ENCODE measurements at places on chromosomes 7 and 10.

DNA sequence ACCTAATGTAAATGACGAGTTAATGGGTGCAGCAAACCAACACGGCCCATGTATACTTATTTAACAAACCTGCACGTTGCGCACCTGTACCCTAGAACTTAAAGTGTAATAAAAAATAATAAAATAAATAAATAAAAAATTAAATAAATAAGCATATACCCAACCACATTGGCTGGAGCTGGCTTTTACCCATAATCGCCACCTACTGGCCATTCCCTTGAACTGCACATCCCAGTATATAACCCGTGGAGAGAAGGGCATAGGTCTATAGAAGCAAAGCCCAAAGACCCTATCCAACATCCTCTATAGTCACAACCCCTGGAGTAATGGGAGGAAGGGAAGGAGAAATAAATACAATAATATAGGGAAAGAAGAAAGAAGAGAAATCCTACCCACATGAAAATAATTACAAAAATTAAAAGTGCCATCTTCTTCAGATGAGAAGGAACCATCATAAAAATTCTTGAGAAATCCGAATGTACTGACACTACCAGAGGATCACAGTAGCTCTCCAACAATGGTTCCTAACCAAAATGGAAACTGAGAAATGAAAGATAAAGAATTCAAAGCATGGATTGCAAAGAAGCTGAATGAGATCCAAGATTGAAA, 65.6 kb downstream of the TWIST1 start:
- no peaks in the 10 kb centered on the region for H3K27me3 ChIP-seq
- no peaks in the 10 kb centered on the region for H3K4me1 ChIP-seq
- H3K36me3 ChIP-seq: no peaks in the 10 kb centered on the region
- DNase-seq: no peak

- H3K36me3 ChIP-seq: no peaks in the 10 kb centered on the region
- H3K4me3 ChIP-seq: no peak overlapping the region
- DNase-seq: no peak
- no peaks in the 10 kb centered on the region for H3K27me3 ChIP-seq
- H3K4me1 ChIP-seq: no peaks in the 10 kb centered on the region
Observed at GRCh38 chr10:69818676-69819239, 17.1 kb downstream of the COL13A1 start.

GRCh38 chr7:3063016-3063753, 19.5 kb upstream of the CARD11 start:
- H3K27ac ChIP-seq: no peak overlapping the region
- H3K4me3 ChIP-seq: no peak overlapping the region
- no peak for DNase-seq
- no peaks in the 10 kb centered on the region for H3K27me3 ChIP-seq

DNA sequence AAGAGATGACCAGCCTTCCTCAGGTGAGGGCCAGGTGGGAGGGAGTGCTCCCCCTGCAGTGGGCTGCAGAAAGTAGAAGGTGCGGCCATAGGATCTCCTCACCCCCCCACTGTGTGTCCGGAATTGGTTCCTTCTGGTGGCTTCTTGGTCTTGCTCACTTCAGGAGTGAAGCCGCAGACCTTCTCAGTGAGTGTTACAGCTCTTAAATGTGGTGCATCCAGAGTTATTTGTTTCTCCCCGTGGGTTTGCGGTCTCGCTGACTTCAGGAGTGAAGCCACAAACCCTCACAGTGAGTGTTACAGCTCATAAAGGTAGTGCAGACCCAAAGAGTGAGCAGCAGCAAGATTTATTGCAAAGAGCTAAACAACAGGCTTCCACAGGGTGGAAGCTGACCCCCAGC, 90.3 kb upstream of the NPS start:
- no peaks in the 10 kb centered on the region for H3K4me1 ChIP-seq
- DNase-seq: no peak
- no peak overlapping the region for H3K4me3 ChIP-seq
- no peaks in the 10 kb centered on the region for H3K27me3 ChIP-seq
- H3K27ac ChIP-seq: no peak overlapping the region

DNA sequence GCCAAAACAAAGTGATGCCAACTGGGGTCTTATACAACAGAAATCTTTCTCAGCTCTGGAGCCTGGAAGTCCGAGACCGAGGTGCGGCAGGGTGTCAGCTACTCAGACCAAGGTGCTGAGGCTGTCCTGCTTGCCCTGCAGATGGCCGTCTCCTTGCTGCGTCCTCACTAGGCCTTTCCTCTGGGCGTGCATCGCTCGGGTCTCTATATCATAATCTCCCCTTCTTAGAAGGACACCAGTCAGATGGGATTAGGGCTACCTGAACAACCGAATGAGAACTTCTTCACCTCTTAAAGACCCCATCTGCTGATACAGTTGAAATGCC, 244.7 kb downstream of the EBF3 start:
- H3K27me3 ChIP-seq: no peaks in the 10 kb centered on the region
- no peaks in the 10 kb centered on the region for H3K36me3 ChIP-seq
- no peak overlapping the region for H3K4me3 ChIP-seq
- DNase-seq: no peak
- H3K4me1 ChIP-seq: peaks cover 4% of the 10 kb centered on the region

DNA sequence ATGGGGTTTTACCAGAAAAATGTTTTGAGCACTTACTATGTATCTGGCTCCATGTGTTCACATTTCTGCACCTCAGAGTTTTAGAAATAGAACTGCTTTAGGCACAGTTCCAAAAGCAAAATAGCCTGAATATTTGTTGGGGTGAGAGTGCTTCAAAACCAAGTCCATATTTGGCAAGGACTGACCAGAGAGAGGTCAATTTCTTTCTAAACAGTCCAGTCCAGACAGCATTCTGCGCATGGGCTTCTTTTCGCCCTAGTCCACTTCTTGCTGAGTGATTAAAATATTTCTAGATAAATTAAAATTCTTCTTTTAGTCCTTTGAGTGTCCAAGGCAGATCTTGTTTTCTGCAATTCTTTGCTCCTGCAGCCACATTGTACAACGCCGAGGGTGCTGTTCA, 427.0 kb downstream of the PHTF2 start:
- peak; percentile 25 for DNase-seq
- H3K36me3 ChIP-seq: no peaks in the 10 kb centered on the region
- no peaks in the 10 kb centered on the region for H3K27me3 ChIP-seq
- H3K4me1 ChIP-seq: peaks cover 8% of the 10 kb centered on the region
- H3K4me3 ChIP-seq: no peak overlapping the region

DNA sequence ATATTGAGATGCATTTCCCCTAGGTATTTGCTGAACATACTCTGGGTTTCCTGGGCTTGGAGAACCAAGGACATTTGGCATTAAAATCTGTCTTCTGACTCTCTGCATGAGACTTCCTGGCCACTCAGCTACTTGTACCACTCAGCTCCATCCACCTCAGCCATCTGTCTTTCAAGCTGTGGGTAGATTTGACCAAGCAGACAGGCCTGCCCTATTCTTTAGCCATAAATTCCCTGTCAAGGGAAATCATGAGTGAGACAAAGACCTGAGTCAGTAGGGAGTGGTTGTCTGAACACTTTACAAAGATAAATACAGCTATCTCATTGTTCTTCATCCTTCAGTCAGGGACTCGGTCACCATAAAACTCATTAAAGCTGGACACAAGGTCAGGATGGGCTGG, 399.1 kb downstream of the GPAM start:
- no peaks in the 10 kb centered on the region for H3K27me3 ChIP-seq
- H3K36me3 ChIP-seq: no peaks in the 10 kb centered on the region
- DNase-seq: no peak
- H3K4me1 ChIP-seq: no peaks in the 10 kb centered on the region

Measured in ovary (tissue), 10 donors.